ENCODE measurements at places on chromosomes 13 and 19.

DNA sequence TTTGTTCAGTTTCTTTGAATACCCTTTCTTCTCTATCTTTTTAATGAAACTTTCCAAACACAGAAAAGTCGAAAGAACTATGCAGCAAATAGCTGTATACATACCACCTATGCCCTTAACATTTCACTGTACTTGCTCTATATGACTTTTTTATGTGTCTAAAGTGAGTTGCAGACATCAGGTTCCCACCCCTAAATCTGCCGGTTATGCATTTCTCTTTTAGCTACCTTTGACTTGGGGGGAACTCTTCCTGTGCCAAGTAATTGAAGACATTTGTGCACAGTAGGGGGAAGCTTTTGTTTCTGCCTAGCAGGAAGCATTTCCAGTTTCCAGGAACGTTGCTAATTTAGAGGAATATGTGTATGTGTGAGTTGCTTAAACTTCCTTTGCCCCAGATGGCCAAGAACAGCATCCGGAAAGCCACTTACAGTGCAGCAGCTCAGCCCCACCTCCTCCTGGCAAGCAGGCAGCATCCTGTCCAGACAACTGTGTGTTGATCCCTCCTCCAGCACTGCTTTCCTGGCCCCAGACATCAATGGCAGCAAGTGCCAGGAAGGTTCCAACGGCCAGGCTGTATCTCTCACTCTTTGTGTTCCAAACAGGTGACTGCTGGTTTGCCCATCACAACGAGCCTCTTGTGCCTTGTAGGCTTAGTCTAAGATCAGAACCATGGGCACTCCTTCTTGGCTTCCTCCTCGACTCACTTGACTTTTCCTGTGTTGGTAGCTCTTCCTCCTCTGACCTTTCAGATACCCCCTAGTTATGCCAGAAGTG lies 14.7 kb upstream of the GRAMD1A start:
- DNase-seq: no peak

DNA sequence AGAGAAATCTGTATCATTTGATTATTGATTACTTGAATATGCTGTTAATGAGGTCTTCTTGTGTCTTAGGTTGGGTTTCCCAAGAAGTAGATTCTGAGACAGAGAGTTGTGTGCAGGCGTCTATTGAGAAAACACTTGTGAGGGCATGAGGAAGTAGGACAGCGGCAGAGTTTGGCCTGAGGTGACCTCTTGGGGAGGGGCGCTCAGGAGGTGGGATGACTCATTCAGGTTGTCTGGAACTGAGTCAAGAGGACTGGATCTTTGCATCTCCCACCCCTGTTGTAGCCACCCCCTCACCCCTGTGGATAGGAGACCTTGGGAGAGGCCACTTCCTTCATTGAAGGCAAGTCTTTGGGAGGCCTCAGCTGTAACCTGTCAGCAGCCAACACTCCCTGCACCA lies 35.2 kb upstream of the WDFY2 start:
- no peak for DNase-seq

DNA sequence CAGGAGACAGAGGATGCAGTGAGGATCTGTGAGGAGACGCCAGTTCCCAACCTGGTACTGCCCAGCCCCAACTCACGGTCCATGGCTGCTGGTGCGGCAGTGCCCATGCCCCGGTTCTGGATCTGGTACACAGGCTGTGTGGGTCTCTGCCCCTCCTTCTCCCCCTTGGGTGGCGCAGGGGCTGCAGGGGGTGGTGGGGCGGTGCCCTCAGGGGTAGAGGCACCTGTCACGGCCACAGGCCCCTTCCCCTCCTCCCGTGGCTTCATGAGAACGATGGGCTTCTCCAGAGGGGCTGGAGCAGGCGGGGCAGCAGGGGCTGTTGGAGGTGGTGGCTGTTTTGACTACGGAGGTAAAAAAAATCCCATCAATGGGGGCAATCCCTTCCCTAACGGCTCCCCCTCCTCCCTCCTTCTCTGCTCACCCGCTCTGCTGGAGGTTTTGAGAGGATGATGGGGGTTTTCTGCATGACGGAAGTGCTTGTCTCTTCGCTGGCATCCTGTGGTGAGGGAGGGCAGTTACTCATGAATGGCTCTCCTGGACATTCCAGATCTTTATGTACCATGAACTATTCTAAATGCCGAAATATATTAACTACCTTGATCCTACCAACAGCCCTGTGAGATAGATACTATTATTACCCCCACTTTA lies 7.1 kb downstream of the SMG9 start:
- DNase-seq: no peak

DNA sequence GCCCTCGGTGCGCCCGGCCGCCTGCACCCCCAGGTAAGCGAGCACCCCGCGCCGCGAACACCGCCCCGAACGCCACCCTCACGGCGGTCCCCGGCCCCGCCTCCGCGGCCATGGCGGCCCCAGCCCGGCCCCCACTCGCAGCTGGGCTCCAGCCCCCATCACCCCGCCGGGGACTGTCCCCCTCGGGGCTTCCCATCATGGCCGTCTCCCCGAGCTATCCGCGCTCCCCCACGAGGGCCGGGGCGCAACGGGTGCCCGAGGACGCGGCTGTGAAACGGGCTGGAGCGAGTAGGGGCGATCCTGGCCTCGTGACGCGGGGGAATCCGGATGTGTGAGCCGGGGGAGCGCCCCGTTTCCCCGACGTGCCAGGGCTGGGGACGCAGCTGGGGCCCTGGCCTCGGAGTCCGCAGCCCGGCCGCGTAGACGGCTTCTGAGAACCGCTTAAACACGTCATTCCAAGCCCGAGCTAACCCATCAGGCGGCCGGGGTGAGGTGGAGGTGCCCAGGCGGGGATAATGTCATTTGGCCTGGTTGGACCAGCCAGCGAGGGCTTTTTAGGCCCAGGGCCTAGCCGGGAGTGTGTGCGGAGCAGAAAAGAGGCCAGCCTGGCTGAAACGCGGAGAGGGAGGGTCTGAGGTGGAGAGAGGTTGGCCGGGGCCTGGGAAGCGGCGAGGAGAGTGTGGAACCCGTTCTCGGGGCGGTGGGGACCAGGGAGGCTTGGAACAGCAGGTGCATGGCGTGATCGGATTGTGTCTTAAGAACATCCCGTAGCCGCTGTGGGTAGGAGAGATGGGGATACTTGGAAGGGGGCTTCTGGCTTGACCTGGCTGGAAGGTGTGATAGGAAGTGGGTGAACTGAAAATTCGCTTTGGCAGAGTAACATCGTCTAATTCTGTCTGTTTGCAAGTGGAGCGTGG lies 550 bp downstream of the CERS4 start:
- DNase-seq: no peak

DNA sequence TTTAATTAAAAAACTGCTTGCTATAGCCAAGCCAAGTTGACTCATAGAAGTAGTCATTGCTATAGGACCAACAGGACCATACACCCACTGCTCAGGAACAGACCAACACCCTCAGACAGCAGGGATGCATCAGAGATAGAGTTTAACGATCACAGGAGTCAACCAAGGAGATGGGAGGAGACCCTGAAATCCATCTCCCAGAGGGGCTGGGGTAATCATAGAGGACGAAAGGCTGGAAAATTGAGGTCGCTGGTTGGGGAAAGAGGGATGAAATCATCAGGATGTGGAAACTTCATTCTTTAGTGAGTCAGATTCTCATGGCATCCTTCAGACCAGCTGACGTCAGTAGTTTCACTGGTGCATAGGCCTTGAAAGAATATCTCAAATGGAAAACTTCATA lies 160.4 kb upstream of the GPC6 start:
- DNase-seq: no peak

GRCh38 chr13:112928972-112929782 lies 39.8 kb upstream of the MCF2L start:
- no peak for DNase-seq

- no peak for DNase-seq
Observed at GRCh38 chr13:28251466-28251865, 113.1 kb downstream of the PAN3 start.

- peak; percentile 27 for DNase-seq
Observed at GRCh38 chr19:53511933-53512374, 26.0 kb upstream of the ZNF331 start.

- no peak for DNase-seq
Observed at GRCh38 chr19:9883764-9884163, 48.6 kb downstream of the PIN1 start.

DNA sequence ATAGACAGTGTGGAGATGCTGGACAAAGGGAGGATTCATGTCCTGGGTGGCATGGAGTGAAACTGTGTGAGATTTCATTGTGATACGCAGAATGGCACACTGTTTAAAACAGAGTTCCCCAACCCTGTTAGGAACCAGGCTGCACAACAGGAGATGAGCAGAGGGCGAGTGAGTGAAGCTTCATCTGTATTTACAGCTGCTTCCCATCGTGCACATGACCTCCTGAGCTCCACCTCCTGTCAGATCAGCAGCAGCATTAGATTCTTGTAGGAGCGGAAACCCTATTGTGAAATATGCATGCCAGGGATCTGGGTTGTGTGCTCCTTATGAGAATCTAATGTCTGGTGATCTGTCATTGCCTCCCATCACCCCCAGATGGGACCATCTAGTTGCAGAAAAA lies 72.5 kb downstream of the RAP2A start:
- DNase-seq: no peak

DNA sequence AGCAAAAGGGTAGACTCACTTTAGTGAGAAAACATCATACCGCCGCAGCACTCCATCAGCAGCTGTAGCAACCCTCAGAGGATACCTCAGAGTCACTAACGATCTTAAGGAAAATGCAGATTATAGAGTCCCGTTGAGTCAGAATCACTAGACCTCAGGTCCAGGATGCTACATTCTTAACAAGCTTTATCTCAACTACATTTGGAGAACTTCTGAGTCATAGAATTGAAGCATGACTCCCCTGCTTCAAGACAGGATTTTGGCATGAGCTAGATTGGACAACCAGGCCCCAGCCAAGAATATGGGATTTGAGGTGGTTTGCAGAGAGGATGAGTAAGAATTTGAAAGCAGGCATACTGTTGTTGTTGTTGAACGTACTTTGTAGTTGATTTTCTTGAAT lies 118.9 kb upstream of the UBL3 start:
- no peak for DNase-seq

DNA sequence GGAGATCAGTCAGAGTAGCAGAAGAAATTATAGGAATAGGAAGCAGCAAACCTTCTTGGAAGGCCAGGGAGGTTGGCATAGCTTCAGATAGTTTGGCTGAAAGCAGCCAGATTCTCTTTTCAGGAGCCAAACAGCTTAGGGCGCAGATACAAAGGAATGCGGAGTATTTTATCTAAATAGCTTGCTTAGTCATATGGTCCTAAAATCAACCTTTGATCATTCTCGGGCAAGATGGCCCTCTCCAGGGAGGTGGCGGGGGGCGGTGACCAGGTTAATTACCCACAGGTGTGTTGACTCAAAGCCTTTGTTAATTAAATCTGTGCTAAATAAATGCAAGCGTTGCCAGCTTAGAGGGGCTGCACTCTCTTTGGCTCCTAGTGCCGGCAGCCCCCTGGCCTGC lies 12.5 kb upstream of the NCR1 start:
- no peak for DNase-seq

DNA sequence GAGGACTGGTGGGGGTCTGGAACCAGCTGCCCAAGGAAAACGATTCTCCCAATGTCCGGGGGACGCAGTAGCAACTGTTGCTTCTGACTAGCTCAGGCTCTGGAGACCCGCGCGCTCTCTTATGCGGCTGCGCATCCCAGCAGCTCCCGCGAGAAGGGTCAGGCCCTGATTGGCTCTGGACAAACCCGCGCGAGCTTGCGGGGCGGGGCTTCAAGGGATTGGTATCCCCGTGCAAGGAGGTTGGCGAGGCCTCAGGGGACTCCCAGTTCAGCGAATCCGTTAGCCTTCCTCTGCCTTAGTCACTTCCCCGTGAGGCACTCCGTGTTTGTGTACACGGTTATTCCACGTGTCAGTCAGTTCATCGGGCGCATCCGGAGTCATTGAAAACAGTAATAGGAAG lies 20.2 kb downstream of the SIGLECL1 start:
- DNase-seq: no peak

All from caudate nucleus (tissue), 63 donors.